Stimulated activated naive CD4-positive, alpha-beta T cell (primary cell): ENCODE measurements at places on chromosomes 4 and X.

GRCh38 chr4:173319696-173320095 lies 14.5 kb downstream of the HMGB2 start:
- no peak for DNase-seq

DNA sequence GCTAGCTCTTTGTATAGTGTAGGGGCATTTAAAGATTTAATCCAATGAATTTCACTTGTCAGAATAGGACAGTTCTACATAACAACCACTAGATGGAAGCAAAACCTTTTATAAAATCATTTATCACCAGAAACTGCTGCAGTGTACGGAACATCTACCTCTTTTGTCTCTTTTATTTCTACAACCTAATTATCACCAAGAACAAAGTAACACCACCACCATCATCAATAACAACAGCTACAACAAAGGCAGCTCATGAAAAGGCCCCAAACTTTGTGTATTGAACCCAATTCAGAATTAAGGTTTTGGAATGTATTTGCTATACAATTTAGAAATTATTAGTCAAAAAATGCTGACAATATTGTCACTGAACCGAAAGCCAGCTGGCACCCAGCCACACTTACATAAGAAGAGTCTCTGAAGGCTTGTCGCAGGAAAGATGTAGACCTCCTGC lies 260.9 kb upstream of the RPS6KA3 start:
- DNase-seq = peak; percentile 30

GRCh38 chrX:71378732-71379131 lies 12.6 kb downstream of the TAF1 start:
- DNase-seq = no peak

DNA sequence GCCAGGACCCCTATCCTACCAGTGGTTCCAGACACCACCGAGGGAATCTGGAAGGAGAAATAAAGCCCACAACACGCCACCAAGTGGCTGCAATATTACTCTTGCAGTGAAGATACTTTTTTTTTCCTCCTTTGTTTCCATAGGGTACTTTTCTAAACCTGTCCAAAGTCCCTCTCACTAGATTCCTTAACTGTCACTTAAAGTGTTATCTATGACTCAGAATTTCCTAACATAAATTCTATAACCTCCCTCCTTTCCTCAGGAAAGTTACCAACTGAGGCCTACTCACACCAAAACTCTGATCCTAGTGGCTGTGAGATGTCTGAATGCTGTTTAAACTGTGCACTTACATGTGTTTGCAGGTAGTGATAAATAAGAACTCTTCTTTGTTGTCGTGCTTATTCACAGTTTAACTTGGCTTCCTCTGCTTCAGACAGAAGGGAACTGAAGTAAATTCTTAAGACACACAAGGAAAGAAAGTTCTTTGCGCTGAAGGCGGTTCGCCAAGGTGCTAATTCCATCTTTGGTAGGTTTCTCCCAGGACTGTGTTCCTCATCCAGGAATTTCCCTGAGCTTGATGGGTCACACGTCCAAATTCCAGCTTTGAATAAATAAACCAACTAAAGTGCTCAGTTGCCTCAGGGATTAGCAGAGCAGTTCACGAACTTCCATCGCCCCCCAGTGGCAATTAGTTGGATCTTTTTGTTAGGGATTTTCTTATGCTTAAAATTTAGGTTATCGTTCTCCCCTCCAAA lies 10.7 kb upstream of the HCCS start:
- DNase-seq = no peak

DNA sequence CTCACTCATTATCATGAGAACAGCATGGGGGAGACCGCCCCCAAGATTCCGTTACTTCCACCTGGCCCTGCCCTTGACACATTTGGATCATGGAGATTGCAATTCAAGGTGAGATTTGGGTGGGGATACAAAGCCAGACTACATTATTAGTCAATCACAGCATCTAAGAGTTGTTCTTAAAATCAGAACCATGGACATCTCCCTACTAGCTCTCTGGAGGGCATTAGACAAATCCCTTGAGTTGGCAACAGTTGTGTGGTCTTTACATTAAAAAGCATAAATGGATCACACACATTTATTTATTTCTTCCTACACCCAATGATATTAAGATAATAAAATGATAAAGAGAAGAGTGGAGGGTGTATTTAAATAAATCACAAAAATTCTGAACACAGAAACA lies 262.8 kb upstream of the VCX start:
- no peak for DNase-seq

GRCh38 chr4:83629945-83630721 lies 94.2 kb downstream of the GPAT3 start:
- no peak for DNase-seq

- DNase-seq = no peak
Observed at GRCh38 chr4:147339100-147339499, 141.8 kb upstream of the EDNRA start.

GRCh38 chr4:170307182-170307581 lies 217.4 kb upstream of the AADAT start:
- no peak for DNase-seq

DNA sequence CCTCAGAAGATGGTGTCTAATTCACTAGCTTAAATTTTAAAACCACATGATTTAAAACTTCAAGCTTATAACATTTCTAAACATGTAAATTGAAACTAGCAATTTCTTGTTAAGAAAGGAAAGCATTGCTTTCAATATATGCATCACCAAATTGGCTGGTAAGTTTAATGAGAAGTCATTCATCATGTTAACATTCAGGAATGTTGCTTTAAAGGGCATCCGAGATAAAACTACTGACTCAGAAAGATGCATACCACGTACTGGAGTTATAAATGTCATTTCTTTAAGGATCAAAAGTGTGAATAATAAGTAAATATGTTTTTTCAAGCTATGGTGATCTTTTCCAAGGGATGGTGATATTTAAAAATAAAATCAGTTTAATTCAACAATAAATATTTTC lies 83.3 kb upstream of the VCX2 start:
- no peak for DNase-seq

GRCh38 chr4:34108391-34108790 lies 2135.9 kb downstream of the ARAP2 start:
- DNase-seq = no peak

DNA sequence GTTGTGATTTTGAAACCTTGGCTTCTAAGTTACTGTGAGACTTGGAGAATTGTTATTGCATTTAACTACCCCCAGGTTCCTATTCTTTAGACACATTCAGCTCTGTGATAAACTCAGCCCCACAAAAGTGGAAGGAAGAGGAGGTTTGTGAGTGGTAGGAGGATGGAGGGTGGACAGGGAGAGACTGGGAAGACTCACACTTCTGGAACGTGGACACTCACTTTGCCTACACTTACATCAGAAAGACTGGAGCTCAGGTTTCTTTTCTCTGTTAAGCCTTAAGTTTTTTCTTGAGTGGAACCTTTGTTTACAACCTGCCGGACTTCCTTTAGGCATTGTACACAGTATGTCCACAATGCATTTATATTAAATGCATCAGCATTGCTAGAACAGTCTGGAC lies 99.0 kb downstream of the AREG start:
- no peak for DNase-seq

DNA sequence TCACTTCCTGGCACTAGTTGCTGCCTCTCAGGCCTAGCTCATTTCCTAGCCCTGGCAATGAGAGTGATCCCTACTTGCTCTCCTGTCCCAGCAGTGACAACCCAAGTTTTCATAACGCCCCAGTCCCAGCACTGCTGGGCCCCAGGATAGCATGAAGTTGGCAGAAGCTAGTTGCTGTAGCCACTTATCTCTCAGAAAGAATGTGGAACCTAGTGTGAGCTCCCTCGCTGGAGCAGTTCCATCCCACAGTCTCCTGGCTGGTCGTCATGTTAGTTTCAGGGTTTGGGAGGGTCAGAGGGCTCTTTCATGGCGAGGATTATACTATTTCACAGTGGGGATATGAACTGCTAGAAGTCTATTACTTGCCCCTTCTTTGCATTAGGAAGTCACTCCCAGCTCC lies 5.1 kb downstream of the PF4 start:
- no peak for DNase-seq

- DNase-seq = no peak
Observed at GRCh38 chrX:19034025-19034424, 50.1 kb upstream of the PHKA2 start.

- DNase-seq = no peak
Observed at GRCh38 chr4:186617921-186618320, 62.6 kb upstream of the MTNR1A start.

GRCh38 chr4:85116008-85116407 lies 149.5 kb upstream of the WDFY3 start:
- DNase-seq = no peak

- DNase-seq = no peak
Observed at GRCh38 chr4:6198278-6198677, 2.1 kb downstream of the JAKMIP1 start.

- DNase-seq = no peak
Observed at GRCh38 chrX:154355094-154355775, 19.2 kb downstream of the FLNA start.

DNA sequence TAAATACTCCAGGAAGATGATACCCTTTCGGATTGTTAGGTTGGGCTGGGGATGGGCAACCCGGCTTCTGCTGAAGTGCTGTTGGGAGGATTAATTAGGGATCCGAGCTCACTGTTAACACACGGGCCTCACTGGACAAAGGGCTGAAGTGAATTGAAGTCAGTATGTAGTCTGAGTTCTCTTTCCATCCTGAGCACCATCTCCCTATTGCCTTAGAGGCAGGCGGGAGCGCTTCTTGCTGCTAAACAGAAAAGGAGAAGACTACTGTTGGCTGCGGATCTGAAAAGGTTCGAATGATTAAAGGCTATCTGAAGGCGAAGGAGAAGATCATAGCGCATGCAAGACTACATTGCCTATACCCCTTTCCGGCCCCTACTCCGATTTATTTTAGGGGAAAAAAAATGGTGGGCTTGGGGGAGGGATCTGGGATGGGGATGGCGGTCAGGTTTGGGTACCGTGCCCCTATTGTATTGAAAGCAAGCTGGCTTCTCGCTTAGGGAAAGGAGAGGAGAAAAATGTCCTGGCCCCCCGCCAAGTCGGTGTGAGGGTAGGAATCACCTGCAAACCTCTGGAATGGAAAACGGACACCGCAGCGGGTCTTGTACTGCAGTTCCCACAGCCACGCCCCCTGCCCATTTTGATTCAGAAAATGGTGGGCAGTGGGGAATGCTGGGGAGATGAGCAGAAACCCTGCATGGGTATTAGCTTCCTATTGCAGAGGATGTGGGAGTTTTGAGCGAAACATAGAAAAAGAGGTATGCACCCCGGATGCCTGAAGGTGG lies 22.3 kb downstream of the MORF4L2 start:
- DNase-seq = no peak

DNA sequence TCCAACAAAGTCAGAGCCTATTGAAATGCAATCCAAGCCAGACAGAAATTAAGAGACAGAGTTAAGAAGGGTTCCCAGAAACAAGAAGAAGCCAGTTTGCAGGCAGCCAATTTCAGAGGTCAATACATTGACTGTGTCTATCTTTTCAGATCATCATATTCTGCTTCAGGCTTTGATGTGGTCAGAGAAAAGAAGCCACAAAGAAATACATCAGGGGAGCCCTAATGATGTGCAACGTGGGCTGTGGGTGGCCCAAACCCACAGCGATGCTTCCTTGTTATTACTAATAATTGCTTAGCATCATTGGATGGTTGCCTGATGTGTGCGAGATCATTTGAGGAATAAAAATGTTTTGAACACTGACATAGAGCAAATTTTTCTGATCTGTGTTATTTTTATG lies 99.0 kb upstream of the DUSP21 start:
- no peak for DNase-seq

- no peak for DNase-seq
Observed at GRCh38 chr4:102430461-102430910, 70.7 kb upstream of the NFKB1 start.

- DNase-seq = no peak
Observed at GRCh38 chr4:101981756-101982155, 191.2 kb downstream of the BANK1 start.

DNA sequence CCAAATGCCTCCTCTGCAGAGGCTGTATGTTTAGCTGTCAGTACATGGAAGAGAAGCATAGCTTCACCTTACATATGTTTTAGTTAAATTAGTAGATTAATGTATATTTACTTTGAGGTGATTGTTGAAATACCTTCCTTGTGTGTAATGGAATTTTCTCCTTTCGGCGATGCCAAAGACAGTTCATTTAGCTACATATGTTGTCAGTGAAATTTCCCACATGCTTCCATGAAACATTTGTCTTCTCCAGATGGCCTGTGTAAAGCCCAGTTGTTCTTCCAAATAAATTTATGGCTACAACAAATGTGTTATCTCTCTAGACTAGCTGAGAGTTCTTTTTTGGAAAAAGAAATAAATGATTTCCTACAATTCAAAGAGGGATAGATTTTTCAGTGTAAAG lies 95.2 kb downstream of the GPAT3 start:
- no peak for DNase-seq

- DNase-seq = no peak
Observed at GRCh38 chr4:114077610-114078009, 98.2 kb upstream of the ARSJ start.

DNA sequence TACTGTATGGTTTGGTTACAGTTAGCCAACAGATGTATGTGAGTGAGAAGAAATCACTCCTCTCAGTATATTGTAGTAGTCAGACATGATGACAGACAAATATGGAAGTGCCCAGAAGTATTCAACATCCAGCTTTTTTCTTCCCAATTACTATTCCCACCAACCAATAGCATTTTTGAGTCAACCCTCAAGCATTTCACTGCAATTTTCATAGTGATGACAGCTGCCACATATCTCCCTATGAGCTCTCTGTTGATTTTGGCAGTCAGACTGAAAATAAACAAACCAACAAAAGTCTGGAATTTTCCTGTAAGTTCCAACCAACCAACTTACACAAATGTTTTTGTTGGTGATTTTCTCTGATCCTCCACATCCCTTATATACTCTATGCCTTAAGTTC lies 8.2 kb upstream of the TRAM1L1 start:
- DNase-seq = no peak

GRCh38 chr4:154088741-154089140 lies 299.9 kb upstream of the SFRP2 start:
- no peak for DNase-seq

- DNase-seq = no peak
Observed at GRCh38 chr4:21778702-21779101, 169.9 kb downstream of the KCNIP4 start.

DNA sequence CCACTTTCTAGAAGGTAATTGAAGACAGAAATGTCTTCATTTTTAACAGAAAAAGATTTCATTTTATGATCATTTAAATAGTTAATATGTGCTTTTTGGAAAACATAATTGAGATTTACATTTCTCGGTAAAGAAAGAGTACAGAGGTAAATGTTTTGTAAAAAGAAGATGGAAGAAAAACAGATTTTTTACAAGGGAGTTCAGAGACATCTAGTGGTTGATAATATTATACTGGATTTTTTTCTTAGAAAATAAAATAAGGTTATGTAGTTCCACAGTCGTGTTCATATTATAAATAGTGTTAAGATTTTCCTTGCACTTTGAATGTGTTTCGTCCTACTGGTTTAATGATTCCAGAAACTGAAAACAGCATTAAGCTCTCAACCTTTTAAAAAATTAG lies 60.6 kb downstream of the SMARCA1 start:
- DNase-seq = no peak

DNA sequence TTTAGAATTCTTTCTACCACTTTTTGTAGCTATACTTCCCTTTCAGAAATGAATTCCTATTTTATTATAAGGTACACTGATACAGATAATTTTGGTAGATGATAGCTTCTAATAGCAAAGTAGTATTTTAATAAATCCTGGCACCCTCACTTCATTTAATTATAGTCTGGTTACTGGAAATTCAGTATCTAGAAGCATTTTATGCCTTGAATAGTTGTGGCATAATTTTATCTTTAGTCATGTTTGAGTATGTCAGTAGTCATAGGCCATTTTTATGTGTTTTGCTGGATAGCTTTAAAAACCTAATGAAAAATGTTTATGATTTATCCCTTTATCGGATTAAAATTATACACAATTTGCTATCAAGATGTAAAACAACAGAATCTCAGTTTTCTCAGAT lies 92.3 kb downstream of the DIAPH2 start:
- DNase-seq = no peak
